ENCODE measurements at places on chromosomes 2 and 18.

DNA sequence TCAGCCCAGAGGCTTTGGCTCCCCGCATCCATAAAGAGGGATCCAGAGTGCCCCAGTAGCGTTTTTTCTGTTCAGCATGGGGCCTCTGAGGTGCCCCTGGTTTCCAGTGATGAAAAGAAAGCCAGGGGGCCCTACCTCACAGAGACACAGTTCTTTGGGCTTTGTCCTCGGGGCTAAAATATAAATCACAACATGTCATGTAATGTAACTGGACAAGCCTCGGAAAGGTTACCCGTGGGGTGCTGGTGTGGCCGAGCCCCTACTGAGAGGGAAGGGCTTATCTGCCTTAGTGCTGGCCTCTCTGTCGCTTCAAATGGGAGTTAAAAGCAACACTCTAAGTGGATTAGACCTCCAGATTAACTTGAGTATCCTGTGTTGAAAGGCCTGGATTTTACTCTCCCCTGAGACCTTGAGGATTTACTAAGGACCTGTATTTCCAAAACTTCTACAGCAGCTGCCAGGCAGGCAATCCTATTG lies 251.6 kb upstream of the APCDD1 start:
- no peak for DNase-seq

DNA sequence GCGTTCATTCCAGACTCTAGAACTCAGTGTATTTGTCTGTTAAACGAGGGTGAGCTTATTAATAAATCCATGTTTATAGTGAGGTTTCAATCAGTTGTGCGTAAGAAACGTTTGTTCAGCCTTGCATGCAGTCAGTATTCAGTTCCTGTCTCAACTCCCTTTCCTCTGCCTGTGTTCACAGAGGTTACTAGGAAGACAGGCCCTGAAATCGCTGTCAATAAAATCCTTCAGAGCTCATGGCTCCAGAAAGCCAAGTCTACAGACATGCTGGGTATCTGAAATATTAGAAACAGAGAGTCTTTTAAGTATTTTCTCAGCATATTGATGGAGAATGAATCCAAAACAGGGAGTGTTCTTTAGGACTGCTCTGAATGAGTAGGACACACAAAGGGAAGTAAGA lies 75.4 kb downstream of the KLF7 start:
- DNase-seq: no peak

DNA sequence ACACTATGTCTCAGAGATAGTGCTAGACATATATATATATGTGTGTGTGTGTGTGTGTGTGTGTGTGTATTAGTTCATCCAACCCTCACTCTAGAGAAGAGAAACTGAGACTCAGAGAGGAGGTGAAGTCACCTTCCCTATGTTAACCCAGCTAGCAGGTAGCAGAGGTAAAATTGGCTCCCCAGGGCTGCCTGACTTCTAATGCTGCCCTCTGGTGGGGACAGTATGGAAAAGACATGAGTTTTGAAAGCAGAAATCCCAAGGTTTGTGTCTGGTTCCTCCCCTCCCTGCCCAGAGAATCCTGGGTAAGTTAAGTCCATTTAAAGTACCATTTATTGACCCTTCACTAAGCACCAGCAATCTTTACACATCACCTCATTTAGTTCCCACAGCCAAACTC lies 137.7 kb downstream of the THNSL2 start:
- peak; percentile 6 for DNase-seq

GRCh38 chr2:72863046-72863445 lies 24.2 kb upstream of the SPR start:
- no peak for DNase-seq

DNA sequence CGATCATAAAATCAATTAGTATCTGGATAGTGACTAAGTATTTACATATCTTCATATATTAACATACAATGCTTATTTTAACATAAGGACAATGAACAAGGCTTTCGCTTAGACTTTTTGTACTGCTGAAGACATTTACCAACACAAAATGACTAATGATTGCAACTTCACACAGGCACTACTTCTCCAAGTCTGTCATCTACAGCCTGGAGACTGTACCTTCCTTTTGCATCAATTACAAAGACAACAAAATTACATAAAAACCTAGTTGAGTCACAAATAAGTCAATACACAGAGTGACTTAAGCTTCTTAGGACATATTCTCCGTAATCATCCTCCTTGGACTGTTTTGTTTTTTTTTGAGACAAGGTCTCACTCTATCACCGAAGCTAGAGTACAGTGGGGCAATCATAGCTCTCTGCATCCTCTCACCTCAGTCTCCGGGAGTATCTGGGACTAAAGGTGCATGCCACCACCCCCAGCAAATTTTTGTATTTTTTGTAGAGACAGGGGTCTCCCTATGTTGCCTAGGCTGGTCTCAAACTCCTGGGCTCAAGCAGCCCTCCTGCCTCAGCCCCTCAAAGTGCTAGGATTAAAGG lies 15.9 kb downstream of the PUM2 start:
- no peak for DNase-seq

- DNase-seq: peak; percentile 54
These were observed 68.0 kb downstream of the KLHL29 start for GRCh38 chr2:23452853-23453420.

DNA sequence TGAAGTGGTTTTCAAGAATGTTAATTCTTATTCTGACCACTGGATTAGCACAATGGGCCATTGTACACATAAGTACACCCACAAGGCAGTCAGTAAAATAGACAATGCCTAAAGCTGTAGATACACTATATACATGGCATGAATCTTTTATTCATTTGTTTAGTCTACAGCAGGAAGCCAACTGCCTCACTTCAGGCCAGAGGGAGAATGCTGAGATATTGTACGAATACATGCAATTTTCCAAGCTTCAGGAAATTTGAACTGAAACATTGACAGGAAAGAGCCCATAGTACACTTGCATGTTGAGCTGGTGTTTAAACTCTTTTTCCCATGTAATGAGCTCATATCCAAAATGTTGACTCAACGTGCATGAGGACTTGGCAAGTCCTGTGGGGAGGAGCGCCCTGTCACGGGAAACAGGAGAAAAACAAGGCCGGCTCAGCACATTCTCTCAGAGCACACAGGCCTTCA lies 111.6 kb upstream of the CYP1B1 start:
- no peak for DNase-seq

DNA sequence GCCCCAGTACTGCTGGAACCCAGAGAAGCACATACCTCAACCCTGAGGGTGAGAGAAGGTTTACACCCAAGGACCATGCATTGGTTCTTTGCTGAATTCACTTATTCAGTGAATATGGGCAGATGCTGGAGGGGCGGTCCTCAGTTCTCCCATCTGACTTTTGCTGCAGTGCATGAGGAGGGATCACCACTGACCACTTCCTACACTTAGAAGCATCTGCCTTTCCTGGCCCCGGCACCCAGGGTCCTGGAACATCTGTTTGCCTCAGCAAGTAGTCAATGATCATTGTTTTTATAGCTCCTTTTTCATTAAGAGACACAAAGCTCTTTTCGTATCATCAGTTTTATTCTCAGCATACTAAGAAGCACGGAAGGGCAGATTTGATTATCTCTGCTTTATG lies 211.4 kb downstream of the SH3RF3 start:
- no peak for DNase-seq

DNA sequence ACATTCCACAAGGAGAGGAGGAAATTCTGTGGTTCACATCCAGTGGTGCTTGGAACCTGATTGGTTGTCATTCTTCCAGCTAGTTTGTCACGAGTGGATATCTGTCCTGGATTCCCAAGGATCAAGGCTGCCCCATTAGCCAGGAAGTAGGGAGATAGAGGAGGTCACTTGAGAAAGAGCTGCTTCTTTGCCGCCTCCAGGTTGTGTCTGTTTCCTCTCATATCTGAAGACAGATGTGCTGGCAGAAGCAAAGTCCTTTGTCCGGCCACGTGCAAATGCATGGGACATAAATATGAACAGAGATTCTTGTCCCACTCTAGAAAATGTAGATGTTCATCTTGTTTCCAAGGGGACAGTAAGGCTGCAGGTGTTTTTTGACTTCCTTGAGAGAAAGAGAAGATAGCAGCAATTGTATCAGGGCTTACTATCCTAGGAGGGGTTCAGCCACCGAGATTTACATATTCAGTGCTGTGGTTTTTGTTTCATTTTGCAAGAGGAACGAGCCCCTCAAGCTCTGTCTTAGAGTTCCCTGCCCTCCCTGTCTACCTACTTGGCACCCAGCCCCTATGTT lies 174.4 kb downstream of the RPIA start:
- DNase-seq: no peak

- no peak for DNase-seq
These were observed 67.7 kb downstream of the GALNT14 start for GRCh38 chr2:31070339-31071125.

DNA sequence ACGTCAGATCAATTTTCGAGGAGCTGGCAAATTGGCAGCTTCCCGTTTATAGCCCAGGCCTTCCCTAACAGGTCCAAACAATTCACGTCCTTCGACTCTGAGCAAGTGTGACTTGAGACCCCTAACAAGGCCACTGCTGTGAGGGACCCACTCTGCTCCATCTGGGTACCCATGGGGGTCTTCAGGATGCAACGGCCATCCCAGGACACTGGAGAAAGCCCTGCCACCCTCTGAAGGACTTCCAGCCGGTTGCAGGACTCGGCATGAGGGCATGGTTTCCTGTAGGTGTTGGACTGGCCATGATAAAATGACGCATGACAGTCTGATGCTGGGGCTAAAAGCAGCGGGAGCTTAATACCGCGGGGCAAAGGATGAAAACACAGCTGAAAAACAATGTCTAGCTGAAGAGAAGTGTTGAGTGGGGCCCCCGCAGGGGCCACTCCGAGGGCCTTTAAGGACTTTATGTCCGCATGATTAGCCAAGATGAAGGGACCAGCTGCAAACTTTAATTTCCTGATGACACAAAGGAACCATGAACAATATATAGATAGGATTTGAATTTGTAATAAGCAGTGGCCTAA lies 113.3 kb upstream of the ZNF521 start:
- no peak for DNase-seq

DNA sequence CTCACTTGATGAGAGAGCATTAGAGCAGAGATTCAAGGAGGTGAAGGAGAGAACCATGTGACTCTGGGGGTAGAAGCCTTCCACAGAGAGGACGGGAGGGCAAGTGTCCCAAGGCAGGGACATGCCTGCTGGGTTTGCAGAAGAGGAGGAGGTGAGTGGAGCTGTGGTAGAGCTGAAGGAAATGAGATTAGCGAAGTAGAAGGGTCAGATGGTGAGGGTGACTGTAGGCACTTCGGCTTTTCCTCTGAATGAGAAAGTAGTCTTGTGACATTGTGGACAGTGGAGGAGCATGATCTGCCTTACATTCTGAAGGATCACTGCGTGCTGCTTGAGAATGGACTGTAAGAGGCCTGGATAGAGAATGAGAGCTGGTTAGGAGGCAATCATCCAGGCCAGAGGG lies 126.0 kb downstream of the NXPH2 start:
- no peak for DNase-seq

GRCh38 chr2:60512641-60513040 lies 40.8 kb downstream of the BCL11A start:
- DNase-seq: no peak

DNA sequence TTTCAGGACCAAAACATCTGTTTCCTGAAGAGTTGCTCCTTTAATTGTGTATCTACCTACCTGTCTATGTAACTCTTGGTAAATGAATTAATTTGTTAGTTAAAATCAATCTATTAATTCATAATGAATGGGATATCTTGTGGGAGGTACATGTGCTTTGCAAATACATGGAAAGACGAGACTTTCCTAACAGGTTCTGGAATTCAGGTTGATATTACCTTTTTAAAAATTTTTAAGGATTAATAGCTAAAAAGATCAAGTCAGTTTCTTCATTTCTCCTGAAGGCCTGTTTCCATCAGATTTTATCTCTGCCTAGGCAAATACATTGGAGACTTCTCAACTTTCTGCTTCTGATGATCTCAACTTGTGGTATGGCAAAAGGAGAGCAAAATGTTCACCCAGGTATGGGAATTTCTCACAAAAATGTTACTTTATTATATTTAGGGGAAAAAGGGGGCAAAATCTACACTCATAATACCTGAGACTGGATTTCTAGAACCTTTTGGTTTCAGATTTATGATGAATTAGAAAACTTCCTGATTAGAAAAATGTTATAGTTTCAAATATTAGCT lies 7.4 kb downstream of the TFPI start:
- no peak for DNase-seq

DNA sequence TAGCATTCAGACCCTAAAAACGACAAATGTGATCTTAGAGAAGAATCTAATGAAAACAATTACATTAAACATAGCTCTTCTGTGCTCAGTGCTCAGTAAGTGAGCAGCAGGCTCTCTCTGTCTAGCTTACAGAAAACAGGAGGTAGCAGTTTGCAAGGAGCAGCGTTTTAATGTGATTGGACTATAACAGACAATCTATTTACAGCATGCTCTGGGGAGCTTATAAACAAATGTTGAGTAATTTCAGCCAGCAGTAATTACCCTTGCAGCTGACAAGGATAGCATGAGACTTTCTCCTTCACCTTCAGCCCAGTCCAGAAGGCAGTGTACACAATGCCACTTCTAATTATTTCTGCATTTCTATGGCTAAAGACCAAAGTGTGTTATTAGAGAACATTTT lies 270.4 kb downstream of the FIGN start:
- DNase-seq: no peak
